Upper lobe of right lung (tissue), 1 donor: ENCODE measurements at places on chromosomes 1 and 21. TPM values are rescaled to one million over a fixed set of nuclear protein-coding genes. Genes with fewer than 3 reads are reported as not detected.

- DNase-seq: no peak
These were observed 2.1 kb downstream of the HJV start for GRCh38 chr1:146019231-146020057.

DNA sequence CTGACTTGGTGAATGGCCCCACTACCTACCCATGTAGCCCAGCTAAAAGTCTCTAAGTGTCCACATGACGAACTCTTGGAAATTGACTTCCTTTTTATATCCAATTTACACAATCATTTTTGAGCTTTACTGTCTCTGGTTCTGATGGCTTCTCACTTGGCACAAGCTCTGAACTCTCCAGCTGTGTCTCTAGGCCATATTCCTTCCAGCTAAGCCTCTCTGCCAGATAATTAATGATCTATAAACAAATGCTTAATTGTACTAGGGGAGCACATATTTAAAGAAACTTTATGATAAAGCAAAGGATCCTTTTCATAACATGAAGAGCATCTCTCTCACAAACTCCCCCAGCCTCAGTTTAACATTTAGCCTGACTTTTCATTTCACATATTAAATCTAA lies 16.3 kb upstream of the BEND5 start:
- no peak for DNase-seq

DNA sequence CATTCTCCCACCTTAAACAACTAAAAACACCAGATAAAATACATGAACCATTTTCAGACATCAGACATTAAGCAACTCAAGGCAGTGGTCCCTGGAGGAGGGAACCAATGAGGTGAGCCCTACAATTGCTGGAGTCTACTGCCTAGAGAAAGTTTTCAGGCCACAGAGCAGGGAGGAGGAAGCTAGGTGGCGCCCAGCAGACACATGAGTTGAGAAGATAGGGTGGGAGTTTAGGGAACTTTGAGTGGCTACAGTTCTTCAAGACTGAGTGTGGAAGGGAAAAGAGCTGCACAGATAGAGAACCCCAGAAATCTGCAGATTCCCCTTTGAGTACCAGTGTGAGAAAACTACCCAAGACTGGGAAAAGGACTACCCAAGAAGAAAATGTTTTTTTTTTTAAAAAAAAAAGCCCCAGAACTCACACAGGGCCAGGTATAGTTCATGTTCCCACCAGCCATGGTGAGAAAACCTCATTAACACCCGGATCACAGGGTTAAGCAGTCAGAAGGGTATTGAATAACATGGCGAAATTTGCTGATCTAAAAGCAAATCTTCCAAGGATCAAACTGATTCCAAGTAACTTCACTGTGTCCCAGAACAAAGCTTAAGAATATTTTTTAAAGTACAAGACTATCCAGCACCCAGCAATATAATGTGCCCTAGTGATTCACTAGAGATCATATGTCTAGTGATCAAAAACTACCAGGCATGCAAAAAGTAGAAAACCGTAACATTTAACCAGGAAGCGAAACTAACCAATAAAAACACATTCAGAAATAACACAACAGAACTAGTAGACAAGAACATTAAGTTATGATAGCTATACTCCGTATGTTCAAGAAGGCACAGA lies 12.0 kb downstream of the ALDH9A1 start:
- no peak for DNase-seq

- no peak for DNase-seq
These were observed 17.0 kb upstream of the SUCO start for GRCh38 chr1:172515927-172516326.

DNA sequence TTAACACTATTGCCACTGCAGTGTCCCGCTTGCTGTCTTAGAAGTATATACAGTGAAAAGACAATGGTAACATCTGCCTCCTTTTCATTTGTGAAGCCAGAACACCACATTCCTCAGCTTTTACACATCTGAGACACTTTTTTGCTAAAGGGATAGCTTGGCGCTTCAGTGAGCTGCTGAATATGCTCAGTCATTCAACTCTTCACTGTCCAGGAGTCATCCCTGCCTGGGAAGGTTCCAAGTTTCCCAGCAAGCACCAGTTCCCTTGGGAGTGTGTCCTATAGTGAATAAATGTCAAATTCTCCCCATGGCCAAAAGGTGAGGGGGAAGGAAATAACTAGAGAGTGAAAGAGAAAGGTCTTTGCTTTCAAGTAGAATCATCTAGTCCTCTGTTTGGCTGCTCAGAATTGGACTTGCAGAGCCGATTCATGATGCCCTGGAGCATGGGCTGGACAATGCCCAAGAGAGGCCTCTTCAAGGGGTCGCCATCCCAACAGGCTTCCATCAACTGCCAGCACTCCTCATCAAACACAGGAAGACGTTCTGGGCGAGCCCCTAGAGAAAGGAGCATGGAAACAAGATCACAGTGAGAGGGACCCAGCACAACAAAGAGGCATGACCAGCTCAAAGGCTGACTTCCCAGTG lies 25.5 kb upstream of the RBBP5 start:
- no peak for DNase-seq

DNA sequence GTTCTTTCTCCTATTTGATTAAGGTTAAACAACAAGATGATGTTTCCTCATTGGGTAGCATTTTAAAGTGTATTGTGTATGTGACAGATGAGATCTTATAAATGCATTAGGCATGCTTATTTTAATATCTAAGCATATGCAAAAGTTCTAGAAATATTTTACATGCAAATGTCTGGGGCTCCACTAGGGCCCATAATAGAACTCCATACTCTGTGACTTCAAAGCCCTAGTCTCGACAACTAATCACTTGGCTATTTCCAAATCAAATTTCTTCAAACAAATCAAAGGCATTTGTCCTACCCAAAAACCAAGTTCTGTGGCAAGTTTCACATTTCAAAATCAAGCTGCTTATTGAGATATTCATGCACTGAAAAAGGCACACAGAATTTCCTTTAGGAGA lies 385.6 kb upstream of the ST6GALNAC5 start:
- no peak for DNase-seq

DNA sequence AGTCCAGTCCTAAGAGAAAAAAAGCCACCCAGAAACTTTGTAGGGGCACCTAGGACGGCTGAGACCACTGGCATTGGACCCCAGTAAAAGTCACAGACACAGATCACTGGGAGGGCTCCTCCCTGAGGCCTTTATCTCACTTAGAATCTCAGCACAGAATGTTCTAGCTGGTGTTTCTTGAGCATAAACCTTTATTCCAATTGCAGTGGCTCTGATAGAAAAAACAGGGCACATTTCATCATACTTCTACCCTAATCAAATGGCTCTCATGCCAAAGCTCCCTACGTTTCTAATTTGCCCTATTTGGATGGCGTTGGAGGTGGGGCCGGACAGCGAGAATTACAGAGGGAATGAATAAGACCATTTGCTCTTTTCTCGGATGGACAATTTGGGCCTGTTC lies 53.8 kb downstream of the NGF start:
- DNase-seq: no peak

GRCh38 chr1:206575894-206576737 lies 36.1 kb downstream of the EIF2D start:
- DNase-seq: no peak

DNA sequence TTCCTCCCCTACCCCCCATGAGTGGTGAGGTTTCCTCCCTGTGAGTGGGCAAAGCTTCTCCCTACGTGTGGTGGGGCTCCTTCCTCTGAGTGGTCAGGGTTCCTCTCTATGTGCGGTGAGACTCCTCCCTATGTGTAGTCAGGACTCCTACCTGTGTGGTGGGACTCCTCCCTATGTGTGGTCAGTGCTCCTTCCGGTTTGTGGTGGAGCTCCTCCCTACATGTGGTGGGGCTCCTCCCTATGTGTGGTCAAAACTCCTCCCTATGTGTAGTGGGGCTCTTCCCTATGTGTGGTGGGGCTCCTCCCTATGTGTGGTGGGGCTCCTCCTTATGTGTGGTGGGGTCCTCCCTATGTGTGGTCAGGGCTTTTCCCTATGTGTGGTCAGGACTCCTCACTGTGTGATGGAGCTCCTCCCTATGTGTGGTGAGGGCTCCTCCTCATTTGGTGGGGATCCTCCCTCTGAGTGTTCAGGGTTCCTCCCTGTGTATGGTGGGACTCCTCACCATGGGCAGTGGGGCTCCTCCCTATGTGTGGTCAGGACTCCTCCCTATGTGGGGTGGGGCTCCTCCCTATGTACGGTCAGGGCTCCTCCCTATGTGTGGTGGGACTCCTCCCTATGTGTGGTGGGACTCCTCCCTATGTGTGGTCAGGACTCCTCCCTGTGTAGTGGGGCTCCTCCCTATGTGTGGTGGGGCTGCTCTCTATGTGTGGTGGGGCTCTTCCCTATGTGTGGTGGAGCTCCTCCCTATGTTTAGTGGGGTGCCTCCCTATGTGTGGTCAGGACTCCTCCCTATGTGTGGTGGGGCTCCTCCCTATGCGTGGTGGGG lies 29.1 kb downstream of the PRSS38 start:
- DNase-seq: no peak

GRCh38 chr1:82421782-82422181 lies 621.0 kb downstream of the ADGRL2 start:
- no peak for DNase-seq

DNA sequence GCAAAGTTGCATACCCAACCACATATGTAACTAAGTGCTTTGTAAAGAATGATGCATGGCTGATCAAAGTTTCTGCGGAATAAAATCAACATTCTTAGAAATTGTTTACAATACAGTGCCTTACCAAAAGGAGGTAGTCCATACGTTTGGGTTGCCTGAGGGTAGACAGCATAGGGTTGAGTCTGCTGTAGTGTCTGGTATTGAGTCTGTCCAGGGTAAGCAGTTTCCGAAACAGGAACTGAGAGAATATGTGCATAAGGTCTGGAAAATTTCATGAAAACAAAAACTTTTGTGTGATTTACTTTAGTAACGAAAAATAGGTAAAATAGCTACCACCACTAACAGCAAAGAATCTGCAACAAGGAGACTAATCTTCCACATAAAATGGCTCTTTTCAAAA lies 53.0 kb downstream of the EYA3 start:
- no peak for DNase-seq

DNA sequence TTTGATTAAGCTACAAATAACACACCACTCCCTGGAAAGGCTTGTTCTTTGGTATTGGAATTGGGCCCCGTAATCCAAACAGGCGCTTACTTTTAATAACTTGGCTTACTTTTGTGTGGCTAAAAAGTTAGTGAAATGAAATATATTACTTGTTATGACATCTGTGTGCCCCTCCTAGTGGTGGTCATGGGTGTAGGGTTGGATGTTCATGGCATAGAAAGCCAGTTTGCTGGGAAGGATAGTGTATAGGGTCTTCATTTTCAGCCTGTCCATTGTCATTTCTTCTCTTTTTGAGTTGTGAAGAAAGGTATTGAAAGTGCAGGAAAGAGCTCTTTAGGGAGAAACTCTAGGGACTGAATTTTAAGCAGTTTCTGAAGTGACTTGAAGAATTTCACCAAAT lies 5.9 kb downstream of the CDC14A start:
- no peak for DNase-seq

GRCh38 chr1:20993716-20994575 lies 182.8 kb downstream of the EIF4G3 start:
- no peak for DNase-seq

GRCh38 chr1:109883248-109883955 lies 27.2 kb upstream of the CSF1 start:
- DNase-seq: no peak

GRCh38 chr1:192626366-192627179 lies 9.4 kb upstream of the RGS13 start:
- no peak for DNase-seq

- DNase-seq: no peak
These were observed 19.5 kb downstream of the STK40 start for GRCh38 chr1:36366091-36366661.

DNA sequence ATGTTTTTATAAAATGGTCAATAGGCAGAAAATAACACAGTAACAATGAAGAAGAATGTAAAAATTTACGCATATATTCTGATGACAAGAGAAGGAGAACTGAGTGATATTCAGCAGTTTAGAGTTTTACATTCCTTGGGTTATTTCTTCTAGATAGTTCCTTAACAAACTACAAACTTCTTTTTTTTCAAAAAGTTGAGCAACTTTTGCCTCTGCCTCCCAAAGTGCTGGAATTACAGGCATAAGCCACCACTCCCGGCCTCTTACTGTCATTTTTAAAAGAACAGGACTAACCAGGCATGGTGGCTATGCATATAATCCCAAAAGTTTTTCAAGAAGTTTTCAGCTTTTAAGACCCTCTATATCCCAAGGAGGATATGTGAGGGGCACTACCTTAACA lies 32.9 kb downstream of the ARNT start:
- no peak for DNase-seq

DNA sequence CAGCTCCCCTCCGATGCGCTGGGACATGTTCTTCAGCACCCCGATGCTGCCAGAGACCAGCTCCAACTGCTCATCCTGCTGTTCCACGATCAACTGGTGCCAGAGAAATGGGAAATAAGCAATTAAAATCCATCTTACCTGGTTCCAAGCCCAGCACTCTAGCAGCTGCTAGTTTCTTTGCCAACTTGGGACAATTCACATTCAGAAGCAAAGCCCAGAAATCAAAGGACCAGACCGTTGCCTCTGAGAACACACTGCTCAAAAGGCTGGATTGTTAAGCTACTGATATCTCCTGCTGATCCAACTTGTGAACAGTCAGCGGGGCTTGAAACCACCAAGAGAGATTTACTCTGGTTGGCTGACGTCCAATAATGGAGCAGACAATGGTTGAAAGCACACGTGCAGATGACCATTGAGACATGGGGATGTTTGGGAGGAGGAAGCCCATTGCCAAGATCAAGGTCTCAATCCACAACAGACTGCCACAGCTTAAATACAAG lies 34.4 kb downstream of the STX6 start:
- DNase-seq: no peak

DNA sequence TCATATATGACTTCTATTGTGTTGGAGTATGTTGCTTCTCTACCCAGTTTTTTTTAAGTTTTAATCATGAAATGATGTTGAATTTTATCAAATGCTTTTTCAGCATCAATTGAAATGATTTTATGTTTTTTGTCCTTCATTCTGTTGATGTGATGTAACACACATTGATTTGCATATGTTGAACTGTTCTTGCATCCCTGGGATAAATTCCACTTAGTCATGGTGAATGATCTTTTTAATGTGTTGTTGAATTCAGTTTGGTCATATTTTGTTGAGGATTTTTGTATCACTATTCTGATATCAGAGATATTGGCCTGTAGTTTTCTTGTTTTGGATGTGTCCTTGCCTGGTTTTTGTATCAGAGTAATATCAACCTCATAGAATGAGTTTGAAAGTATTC lies 46.6 kb upstream of the CD55 start:
- no peak for DNase-seq

The TMEM54 gene
- 41.9 TPM for total RNA-seq

The FNDC10 gene
- total RNA-seq: 7.4 TPM

The CRABP2 gene
- total RNA-seq: 1.4 TPM

The TEX38 gene
- not detected for total RNA-seq

The OLFML2B gene
- total RNA-seq: 17.5 TPM

The MMP23B gene
- 40.3 TPM for total RNA-seq

The BARHL2 gene
- not detected for total RNA-seq

The TMPRSS3 gene
- 4.1 TPM for total RNA-seq

The ETV3 gene
- 39.2 TPM for total RNA-seq

The OR2T33 gene
- not detected for total RNA-seq
